Hippocampal formation (tissue), 2 donors: ENCODE measurements at places on chromosomes 1 and 21.

- DNase-seq: no peak
Observed at GRCh38 chr1:167082511-167083027, 7.6 kb downstream of the GPA33 start.

GRCh38 chr1:164858096-164858632 is 299.2 kb downstream of the PBX1 start:
- no peak for DNase-seq

DNA sequence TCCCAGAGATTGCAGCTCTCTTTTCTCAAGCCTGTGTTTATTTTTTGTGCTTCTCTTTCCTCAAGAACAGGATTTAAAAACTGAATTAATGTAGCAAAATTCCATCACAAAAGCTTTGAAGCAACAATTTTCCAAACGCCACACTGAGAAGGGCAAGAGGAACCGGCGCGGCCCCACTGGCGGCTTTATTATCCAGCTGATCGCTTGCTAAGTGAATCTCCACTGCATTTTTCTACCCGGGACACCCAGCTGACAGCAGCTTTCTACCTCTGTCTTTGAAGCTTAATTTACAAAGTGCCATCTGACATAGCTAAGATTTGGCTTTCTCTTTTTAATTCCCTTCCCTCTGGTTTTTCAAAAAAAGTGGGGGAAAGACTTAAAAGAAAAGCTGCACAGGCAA is 369.3 kb upstream of the C1orf174 start:
- no peak for DNase-seq

- DNase-seq: no peak
Observed at GRCh38 chr1:180312926-180313325, 82.9 kb downstream of the LHX4 start.

DNA sequence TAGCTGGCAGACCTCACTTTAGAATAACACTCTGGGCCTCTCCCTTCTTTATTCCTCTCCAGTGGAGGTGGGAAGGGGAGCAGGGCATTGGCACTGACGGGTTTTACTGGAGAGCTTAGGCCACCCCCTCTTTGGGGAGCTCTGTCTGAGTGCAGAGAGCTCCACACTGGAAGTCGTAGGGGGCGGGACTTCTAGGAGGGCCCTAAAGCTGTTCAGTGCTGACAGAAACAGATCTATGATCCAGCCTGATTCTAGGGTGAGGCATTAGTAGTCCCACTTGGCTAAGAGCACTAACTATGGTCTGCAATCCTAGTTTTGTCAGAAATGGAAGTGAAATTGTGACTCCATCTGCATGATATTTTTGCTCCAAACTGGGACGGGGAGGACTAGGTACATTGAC is 138.7 kb downstream of the MIS18A start:
- no peak for DNase-seq

GRCh38 chr1:62688687-62689085 is 500 bp upstream of the DOCK7 start:
- DNase-seq: no peak

GRCh38 chr1:23865543-23865930 is 2.6 kb downstream of the FUCA1 start:
- no peak for DNase-seq

DNA sequence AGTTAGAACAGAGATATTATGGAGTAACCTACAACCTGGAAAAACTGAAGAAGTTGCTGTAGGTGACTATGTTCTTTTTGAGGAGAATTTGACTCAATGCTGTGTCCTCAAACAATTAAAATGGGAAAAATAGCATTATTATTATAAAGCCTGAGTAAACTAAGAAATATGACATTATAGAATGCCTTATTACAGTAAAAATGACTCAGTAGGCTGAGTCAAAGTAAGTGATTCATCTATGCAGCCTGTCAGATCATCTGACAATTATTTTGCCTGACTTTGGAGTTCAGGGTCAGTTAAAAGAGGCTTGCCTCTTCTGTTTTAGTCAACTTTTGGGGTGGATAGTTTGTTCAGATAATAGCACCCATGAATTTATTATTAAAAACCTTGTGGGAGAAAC is 150.8 kb upstream of the PTGFR start:
- no peak for DNase-seq

DNA sequence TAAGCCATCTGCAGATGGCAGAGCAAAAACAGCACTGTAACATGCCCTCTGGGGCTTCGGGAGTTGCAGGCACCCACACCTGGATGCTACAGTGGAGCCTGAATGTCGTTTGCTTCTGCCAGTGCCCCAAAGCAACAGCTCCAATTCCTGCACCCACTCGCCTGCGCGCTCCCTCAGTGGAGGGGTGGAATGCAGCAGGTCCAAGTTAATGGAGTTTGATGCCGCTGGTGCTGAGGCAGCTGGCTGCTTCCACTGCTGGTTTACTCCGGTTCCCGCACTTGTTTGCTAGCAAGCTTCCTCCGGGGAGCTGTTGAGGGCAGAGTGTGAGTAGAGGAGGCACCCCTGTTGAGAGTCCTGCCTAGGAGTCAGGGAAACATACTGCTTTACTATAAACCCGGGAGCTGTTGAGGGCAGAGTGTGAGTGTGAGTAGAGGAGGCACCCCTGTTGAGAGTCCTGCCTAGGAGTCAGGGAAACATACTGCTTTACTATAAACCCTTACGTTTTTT is 584.0 kb upstream of the TMPRSS15 start:
- DNase-seq: no peak
